Activated CD4-positive, alpha-beta T cell treated with anti-CD3 and anti-CD28 coated beads, Interleukin-2, Interleukin-6, amounts not matched to agents 100 ng/mL and 50 ng/mL, durations not matched to agents 16 hours and 8 hours (primary cell): ENCODE measurements at places on chromosomes 4 and X.

DNA sequence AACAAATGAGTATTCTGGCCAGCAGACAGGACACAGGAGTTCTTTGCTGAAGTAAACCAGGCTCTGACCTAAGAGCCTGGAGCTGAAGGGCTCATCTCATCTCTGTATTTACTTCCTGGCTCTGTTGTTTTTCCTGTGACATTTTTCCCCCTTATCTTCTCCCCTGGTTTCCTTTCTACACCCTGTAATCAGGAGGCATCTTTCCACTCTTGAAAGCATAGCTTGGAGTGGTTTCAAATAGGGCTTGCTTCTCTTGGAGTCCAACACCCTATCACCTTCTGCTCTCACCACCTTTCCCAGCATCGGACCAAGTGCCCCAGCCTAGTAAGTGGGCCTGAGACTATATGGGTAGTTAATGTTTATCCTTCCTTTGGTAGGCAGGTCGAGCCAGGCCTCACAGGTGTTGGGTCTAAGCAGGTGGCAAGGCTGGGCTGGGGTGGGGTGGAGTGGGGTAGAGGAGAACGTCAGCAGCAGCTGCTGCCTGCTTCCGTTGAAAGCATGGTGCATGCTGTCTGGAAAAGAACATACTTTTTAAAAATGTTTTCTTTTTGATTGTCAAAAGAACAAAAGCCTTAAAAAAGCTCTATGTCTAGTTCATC is 1.2 kb downstream of the DRP2 start:
- DNase-seq, result no peak

- no peak for DNase-seq
Observed at GRCh38 chrX:72368796-72369195, 63.1 kb upstream of the CITED1 start.

DNA sequence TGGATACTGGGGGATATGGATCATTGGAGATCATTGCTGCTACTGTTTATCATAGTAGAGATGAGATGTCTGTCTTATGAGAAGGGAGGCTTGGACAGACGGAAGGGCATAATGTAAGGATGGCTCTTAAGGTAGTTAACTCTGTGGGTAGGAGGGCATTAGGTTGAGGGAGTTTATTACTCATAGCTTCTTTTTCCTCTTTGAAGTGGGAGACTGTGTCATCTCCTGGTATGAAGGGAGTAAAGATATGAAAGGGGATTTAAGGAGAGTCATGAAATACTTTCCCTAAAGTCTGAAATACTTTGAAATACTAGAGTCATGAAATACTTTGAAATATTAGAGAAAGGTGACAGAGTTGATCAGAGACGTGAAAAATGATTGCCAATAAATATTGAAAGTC is 255.5 kb upstream of the PITX2 start:
- DNase-seq, result no peak

DNA sequence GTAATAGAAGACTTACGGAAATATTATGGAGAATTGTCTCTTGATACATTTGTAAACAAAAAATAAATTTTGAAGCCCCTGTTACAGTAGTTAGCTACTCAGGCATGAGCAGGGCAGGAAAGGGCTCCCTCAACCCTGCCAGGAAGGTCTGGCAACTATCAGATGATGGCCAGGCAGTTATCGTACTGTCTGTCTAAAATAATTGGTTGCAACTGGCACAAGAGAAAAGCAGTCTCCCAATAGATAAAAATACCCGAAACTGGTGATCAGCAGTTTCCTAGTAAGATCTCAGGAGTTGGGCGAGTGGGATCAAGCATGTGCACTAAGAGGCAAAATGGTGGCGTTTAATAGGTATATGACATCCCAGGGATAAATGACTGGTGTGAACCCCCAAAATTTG is 1336.3 kb downstream of the C4orf33 start:
- no peak for DNase-seq

- no peak for DNase-seq
Observed at GRCh38 chr4:157040405-157040804, 35.5 kb upstream of the GLRB start.

GRCh38 chr4:137707102-137707620 is 174.9 kb upstream of the PCDH18 start:
- DNase-seq, result no peak

- DNase-seq, result peak; percentile 76
Observed at GRCh38 chrX:40105835-40106675, 8.3 kb upstream of the BCOR start.

GRCh38 chr4:175787546-175787945 is 24.5 kb downstream of the GPM6A start:
- DNase-seq, result no peak

GRCh38 chr4:95358421-95358820 is 190.4 kb downstream of the UNC5C start:
- DNase-seq, result no peak
